CD4-positive, alpha-beta T cell treated with Interleukin-10 for 1 hour (primary cell): ENCODE measurements at places on chromosomes 3 and 15.

DNA sequence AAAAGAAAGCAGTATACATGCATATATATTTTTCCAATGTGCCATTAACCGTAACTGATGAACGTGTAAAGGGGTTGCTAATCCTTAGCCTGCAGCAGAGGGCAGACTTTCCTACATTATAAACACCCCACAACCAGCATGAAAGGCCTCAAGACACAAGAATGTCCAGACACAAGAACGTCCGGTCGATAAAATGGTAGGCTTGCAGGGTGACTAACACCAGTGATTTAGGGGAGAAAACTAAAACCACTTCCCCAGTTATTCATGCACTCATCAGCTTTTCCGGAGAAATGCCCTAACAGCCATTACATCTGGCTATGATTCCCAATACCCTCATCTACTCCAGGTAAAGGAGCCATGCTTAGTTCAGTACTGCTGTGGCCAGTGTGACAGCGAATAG lies 57.4 kb downstream of the LRTM1 start:
- no peak for DNase-seq

GRCh38 chr15:73867956-73868355 lies 5.4 kb upstream of the TBC1D21 start:
- DNase-seq = no peak

DNA sequence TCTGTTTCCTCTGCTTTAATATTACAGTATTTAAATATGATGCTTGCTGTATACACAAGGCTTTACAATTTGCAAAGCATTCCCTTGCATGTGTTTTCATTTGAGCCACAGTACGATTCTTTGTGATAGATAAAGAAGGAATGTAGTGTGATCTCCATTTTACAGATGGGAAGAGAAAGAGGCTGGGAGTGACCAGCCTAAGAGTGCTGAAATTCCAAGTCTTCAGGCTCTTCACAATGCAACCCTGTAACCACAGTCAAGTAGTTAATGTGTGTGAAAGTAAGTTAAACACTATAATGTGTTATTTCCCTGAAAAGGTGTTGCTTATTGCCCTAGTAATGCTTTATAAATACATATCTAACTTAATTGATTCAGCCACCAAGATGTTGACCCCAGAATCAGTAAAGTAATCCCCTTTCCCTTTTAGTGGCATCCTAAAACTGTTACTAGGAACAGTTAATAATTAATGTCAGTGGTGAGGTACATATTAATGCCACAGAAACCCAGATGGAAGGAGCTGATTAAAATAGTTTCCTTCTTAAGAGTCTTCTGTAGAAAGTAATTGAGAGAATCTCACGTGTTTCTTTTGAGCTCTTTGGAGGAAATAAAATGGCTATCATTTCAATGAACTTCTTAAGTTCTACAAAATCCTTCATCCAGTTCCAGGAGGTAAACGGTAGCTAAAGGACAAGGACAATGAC lies 110.4 kb downstream of the IL12A start:
- no peak for DNase-seq

GRCh38 chr3:89955156-89955555 lies 847.7 kb downstream of the EPHA3 start:
- no peak for DNase-seq
